Natural killer cell (primary cell): ENCODE measurements at places on chromosomes 2 and 18.

DNA sequence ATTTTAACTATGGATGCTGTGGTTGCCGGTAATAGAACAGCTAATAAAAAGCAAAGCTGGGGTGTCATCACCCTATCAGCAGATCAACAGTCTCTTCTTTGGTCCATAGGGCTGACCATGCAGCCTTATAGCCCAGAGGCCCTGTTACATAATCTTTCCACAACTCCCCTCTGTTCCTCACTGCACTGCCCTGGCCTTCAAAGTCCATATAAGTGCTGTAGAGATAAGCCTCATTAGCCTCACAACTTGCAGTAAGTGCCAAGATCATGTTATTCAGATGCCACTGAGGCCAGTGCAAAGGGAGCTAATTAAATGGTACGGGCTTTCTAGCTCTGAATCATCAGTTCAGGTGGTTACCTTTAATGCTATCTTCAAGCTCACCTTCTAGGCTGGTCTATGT is 89.7 kb upstream of the CXCR4 start:
- DNase-seq = no peak

DNA sequence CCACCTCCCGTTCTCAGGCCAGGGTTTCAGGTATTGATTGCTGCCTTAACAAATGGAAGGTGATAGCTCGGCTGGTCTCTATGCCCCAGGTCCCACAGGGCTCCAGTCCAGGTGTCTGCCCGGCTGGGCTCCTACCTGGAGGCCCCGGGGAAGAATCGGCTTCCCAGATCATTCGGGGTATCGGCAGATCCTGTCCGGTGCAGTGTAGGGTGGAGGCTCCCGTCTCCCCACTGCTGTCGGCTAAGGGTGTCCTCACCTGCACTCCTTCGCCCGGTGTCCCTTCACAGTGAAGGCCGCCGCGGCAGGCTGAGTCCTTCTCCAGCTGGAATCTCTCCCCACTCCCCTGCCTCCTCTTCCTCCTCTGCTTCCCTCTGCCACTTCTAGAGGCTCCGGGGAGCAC is 573.9 kb upstream of the SALL3 start:
- DNase-seq = no peak

DNA sequence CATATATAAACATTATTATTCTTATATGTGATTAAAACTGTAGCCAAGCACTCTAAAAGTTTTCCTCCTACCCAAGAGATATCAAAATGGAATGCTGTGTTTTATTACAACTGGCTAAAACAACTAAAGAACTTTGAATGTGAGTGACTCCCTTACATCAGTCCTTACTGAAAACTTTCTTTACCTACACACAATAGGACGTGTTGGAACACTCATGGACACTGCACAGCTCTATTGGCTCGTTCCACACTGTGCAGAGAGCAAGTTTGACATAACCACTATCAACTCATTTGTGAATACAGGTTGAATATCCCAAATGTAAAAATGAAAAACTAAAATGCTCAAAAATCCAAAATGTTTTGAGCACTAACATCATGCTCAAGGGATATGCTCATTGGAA is 650.6 kb downstream of the SLC4A3 start:
- DNase-seq = no peak

DNA sequence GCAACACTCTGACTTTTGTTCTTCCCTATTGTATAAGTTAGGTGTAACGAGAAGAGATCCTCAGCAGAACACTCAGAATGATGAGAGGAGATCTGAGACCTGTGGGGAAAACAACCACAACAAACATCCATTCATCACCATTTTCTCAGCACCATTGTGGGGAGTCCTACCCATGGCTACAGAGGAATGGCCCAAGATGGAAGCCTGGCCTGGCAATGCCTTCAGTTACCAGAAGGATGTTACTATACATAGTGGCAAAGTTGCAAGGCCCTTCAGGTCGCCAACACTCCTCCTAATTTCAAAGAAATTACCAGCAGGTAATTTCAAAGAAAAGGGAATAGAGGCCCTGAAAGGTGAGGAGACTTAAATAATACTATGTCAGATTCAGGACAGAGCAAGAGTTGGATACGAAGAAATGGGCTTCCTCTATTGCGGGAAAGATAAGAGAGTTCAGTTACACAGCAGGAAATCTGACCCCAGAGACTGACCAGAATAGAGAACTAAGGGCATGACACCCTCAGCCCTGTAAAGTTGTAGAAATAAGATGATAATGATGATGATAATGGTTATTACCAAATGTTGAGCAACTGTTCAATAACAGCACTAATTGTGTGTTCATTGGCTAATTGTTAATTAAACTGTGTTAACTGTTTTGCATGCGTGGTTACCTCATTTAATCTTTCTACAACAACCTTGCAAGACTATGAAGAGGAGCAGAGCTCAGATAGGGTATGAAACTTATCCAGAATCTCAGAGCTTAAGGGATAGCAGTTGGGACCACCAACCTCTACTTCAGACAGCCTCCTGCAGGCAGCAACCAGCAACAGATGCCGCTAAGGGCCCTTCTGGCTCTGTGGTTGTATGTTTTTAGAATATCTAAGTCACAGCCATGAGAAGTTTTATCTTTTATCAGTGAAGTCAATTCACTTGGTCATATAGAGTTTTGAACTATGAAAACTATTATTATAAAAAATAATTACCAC is 37.5 kb downstream of the DHRS9 start:
- DNase-seq = no peak

DNA sequence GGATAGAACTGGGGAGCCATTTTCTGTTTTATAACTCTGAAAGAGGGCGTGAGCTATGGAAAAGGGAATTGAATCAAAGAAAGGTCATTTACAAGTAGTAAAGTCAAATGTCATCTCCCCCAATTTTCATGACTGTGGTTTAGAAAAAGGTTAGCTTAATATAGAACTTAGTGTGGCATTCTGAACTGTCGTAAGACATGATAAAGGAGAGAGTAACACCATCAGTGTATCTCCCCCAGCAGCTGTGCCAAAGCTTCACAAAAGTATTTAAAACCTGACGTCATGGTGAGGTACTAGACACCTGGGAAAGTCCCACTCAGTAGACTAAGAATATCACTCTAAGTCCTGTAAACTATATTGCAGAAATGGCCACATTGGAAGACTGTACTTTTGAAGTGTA is 5.8 kb upstream of the IKZF2 start:
- DNase-seq = peak; percentile 65

GRCh38 chr18:32301976-32302743 is 112.3 kb downstream of the MEP1B start:
- no peak for DNase-seq

DNA sequence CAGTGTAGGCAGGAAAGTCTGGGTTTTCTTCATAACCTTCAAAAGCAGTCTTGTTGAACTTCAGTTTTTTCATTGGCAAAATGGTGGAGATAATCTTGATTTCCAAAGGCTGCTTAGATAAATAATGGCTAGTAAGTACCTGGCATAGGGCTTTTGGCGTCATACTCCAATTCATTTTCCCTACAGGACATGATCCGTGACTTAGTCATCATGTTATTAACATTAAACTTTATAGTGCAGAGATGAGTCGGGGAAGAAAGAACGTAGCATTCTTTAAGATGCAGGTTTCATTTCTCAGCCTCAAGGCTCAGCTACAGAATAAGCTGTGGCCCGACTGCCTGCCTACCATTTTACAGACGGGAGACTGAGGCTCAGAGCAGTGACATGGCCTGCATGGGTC is 64.0 kb downstream of the RALBP1 start:
- DNase-seq = no peak

GRCh38 chr2:100664756-100665101 is 101.9 kb downstream of the PDCL3 start:
- no peak for DNase-seq

DNA sequence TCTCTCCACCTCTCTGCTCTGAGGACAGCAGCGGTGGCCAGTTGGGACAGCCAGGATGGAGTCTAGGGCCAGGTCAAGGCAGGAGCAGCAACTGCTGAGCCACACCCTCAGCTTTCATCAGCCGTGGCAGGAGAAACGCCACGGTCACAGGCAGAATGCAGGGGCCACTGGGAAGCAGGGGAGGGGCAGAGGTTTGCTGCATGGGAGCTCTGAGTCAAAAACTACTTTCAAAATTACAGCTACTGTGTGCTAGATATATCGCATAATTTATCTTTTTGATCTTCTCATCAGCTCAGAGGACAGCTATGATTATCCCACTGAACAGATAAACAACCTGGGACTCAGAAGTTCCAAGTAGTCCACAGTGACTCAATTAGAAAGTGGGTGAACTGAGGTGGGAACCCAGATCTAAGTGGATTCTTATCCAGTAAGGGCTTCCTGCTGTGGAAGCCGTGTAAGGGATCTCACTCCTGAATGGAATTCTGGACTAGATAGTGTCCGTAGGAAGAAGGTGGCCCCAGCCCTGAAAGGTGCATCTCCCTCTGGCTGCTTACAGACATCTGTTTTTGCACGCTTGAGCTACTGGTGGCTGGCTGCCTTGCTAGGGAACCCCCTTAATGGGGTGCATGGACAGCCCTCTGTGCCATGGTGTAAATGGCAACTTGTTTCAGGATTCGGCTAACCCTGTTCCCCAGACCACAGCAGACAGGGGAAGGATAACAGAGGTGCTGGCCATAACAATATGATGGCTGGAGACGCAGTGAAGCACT is 194.6 kb upstream of the SMAD2 start:
- no peak for DNase-seq

DNA sequence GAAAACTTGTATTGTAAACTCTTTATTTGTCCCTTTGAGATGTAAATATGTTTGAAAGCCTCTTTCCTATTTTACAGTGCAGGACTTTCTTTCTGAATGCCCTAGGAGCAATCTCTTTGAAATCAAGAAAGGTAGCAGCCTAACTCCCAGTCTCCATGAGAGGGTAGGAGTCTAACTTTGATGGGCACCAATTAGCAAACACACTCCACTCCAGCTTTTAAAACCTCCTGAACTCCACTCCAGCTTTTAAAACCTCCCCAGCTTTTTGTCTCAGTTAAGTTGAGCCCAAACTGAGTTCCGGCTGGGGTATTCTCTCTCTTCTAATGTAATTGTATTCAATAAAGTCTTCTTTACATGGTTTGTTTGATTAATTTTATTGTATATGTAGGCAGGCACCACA is 493.7 kb upstream of the CDH7 start:
- DNase-seq = no peak

DNA sequence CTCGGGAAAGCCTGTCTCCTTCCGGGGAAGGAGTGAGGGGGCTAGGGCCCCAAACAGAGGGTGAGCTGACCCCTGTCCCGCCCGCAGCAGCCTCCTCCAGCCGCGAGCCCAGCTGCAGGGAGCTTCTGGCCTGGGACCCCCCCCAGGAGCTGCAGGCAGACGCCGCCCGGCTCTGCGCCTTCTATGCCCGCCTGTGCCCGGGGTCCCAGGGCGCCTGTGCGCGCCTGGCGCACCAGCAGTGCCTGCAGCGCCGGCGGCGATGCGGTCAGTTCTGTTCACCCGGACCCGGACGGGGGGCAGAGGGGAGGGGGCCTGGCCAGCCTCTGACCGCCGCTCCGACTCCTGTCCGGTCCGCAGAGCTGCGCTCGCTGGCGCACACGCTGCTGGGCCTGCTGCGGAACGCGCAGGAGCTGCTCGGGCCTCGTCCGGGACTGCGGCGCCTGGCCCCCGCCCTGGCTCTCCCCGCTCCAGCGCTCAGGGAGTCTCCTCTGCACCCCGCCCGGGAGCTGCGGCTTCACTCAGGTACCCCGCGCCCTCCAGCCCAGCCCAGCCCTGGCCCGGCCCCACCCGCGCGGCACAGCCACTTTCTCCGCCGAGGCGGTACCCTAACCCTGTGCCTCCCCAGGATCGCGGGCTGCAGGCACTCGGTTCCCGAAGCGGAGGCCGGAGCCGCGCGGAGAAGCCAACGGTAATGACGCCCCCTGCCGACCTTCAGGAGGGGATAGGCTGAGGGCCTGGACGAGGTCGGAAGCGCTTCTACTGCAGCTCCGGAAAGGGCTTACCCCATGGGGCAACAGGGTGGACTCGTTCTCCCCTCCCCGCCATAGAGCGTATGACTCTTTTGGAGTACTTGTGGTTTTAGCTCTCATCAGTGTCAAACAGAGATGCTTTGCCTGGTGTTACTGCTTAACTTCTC is 2.0 kb upstream of the CHRND start:
- DNase-seq = no peak

GRCh38 chr2:131535526-131535925 is 7.8 kb downstream of the CCDC74A start:
- DNase-seq = no peak

- DNase-seq = no peak
Measured at GRCh38 chr2:25304826-25305596, 36.7 kb downstream of the DNMT3A start.

DNA sequence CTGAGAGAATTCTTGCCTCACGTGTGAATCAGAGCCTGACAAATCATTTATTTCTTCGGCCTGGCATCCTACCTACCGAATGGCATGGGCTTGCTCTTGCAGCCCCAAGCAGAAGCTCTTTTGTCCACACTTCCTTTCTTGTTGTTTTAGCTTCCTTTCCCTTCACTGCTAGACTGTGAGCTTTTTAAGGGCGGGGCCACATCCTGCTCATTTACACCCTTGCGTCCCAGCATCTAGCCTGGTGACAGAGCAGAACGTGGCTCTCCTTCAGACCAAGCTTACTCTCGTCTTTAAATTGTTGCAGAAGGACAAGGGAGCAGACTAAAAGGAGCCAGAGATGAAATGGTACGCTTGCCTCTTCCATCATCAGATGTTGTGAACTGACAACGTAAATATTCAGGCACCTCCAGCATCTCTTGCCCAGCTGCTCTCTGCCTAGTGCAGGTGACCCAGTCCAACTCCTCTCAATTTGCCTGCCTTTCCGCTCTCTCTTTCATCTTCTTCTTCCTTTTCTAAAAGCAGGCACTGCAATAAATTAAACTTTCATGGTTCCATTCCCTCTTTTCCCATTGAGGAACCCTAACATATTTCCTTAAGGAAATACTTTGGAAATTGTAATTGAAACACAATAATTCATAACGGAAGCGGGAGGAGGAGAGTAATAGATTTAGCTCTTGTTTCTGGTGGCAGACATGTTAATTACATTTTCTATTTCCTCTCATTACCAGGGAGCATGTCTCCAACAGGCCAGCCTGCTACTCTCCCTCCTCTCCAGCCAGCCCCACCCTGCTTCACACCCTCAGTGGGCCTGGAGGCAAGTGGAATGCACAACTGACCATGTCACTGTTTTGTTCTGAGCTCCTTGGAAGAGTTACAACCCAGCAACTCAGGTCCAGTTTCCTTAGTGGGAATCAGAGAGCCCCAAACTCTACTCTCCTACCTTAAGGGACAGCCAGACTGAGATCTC is 228.1 kb upstream of the TRIB2 start:
- DNase-seq = peak; percentile 74

DNA sequence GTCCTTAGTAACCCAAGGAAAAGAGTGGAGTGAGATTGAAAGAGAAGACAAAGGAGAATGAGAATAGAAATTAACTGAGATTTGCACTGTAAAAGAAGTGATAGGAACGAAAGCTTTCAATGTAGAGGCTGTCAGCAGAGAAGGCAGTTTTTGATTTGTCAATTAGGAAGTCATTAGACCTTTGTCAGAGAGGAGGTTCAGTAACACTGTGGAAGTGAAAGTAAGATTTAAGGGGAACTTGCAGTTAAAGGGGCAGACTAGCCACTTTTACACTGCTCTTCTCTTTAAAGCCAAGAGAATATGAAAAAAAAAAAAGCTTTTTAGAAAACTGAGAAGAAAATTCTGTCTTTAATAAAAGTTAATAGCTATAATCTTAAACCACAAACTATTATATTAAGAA is 11.5 kb upstream of the KYNU start:
- DNase-seq = no peak

GRCh38 chr2:240520974-240521350 is 36.8 kb downstream of the ANKMY1 start:
- no peak for DNase-seq

GRCh38 chr2:10838734-10839133 is 26.1 kb upstream of the PDIA6 start:
- DNase-seq = no peak

- DNase-seq = peak; percentile 0
Measured at GRCh38 chr2:95273566-95274290, 521 bp upstream of the PROM2 start.
